ENCODE measurements at places on chromosomes 2 and 18. TPM values are rescaled to one million over a fixed set of nuclear protein-coding genes. Genes with fewer than 3 reads are reported as not detected.

The MROH2A gene
- total RNA-seq = not detected

DNA sequence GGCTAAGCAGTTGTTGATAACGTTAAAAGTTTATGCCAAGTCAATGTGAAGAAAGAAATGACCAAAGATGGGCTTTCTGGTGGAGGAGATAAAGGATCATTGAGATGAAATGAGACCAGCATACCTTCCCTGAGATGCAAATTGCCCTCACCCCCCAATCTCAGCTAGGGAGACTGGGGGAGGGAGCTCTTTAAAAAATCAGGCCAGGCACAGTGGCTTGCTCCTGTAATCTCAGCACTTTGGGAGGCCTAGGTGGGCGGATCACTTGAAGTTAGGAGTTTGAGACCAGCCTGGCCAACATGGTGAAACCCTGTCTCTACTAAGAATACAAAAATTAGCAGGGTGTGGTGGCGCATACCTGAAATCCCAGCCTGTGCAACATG is 30.9 kb upstream of the KCMF1 start:
- H3K4me3 ChIP-seq = no peak overlapping the region
- H3K27ac ChIP-seq = peak overlapping the region; percentile 67
- no peak for DNase-seq
- H3K4me1 ChIP-seq = 0 out of 2 replicates have a peak, but pooled peaks cover 8% of the 10 kb centered on the region

- no peaks in the 10 kb centered on the region for H3K4me1 ChIP-seq
- H3K27me3 ChIP-seq = peaks cover 14% of the 10 kb centered on the region
- H3K36me3 ChIP-seq = no peaks in the 10 kb centered on the region
- no peak overlapping the region for H3K27ac ChIP-seq
- no peak for DNase-seq
Measured at GRCh38 chr2:11013196-11013595, 101.5 kb downstream of the KCNF1 start.

The MALL gene
- 159 TPM for total RNA-seq

DNA sequence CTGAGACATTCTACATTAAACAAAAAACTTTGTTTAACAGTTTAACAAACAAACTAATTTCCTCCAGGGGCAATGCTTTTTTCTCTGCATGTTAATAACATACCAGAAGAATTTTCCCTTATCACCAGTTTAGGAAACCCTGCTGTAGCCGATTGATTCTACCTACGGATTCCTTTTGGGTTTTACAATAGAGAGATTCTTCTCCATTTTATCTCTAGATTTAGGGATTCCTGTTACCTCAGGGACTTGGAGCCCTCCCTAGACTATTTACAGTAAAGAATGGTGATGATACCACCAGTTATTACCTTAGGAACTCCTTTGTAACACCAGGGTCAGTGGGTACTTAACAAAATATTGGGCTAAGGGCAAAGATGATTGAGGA is 5.3 kb upstream of the ERICH2 start:
- H3K36me3 ChIP-seq = no peaks in the 10 kb centered on the region
- no peak for DNase-seq
- no peak overlapping the region for H3K4me3 ChIP-seq
- no peak overlapping the region for H3K27ac ChIP-seq

- no peak for DNase-seq
- no peak overlapping the region for H3K27ac ChIP-seq
- H3K27me3 ChIP-seq = peaks cover 4% of the 10 kb centered on the region
- H3K36me3 ChIP-seq = no peaks in the 10 kb centered on the region
- H3K4me3 ChIP-seq = no peak overlapping the region
Measured at GRCh38 chr18:10202845-10203321, 251.6 kb upstream of the APCDD1 start.

- H3K27ac ChIP-seq = no peak overlapping the region
- no peak for DNase-seq
- H3K36me3 ChIP-seq = no peaks in the 10 kb centered on the region
- no peaks in the 10 kb centered on the region for H3K27me3 ChIP-seq
- H3K4me3 ChIP-seq = no peak overlapping the region
Measured at GRCh38 chr2:53422979-53423378, 344.6 kb upstream of the CHAC2 start.

- H3K27me3 ChIP-seq = no peaks in the 10 kb centered on the region
- DNase-seq = no peak
- H3K4me3 ChIP-seq = no peak overlapping the region
- no peaks in the 10 kb centered on the region for H3K4me1 ChIP-seq
- no peaks in the 10 kb centered on the region for H3K36me3 ChIP-seq
Measured at GRCh38 chr2:137287913-137288639, 522.7 kb downstream of the THSD7B start.

DNA sequence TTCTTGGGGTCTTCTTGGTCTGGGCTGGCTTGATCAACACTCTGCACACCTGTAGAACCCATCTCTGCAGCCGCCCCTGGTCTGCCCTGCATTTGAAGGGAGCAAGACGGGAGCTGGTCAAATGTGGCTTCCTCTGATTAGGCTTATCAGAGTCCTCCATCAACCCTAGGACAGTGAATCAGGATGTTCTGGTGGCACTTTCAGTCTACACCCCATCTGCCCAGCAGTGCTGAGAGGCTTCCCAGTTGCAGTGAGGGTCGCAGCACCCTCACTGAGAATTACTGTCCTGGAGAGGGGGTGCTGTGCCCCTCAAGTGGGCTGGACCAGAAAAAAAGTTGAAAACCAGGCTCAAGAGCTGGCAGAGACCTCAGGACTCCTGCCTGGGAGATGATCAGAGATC is 152.9 kb downstream of the DYSF start:
- no peak overlapping the region for H3K27ac ChIP-seq
- no peaks in the 10 kb centered on the region for H3K36me3 ChIP-seq
- no peak overlapping the region for H3K4me3 ChIP-seq
- H3K4me1 ChIP-seq = no peaks in the 10 kb centered on the region
- no peak for DNase-seq
- peaks cover 2% of the 10 kb centered on the region for H3K27me3 ChIP-seq

- H3K27ac ChIP-seq = no peak overlapping the region
- H3K4me1 ChIP-seq = no peaks in the 10 kb centered on the region
- H3K4me3 ChIP-seq = no peak overlapping the region
- no peaks in the 10 kb centered on the region for H3K27me3 ChIP-seq
- DNase-seq = no peak
Measured at GRCh38 chr2:238370094-238370822, 49.9 kb downstream of the TRAF3IP1 start.

The PCGF1 gene
- total RNA-seq = 36.8 TPM

The ITPRIPL1 gene
- total RNA-seq = 12.2 TPM

DNA sequence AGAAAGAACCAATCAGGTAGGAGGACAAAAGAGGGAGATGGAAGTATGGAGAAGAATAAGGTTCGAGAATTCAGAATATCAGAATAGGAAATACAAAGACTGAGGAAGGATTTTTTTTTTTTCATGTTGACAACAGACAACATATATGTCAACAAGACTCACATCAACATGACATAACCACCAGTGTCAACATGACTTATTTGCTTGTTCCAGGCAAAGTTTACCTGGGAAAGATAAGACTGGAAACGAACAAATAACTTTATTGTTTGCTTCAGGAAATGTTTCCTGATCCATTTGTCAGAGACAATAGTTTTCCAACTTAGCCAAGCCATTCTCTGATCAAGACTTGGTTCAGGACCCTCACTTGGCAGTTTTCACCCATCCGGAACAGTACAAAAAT is 321.9 kb upstream of the NETO1 start:
- no peak for DNase-seq
- H3K36me3 ChIP-seq = no peaks in the 10 kb centered on the region
- H3K4me1 ChIP-seq = no peaks in the 10 kb centered on the region
- H3K27ac ChIP-seq = no peak overlapping the region

GRCh38 chr2:9232886-9233285 is 26.3 kb downstream of the ASAP2 start:
- no peak for DNase-seq
- peak overlapping the region; percentile 100 for H3K27ac ChIP-seq
- H3K4me1 ChIP-seq = peaks cover 99% of the 10 kb centered on the region

DNA sequence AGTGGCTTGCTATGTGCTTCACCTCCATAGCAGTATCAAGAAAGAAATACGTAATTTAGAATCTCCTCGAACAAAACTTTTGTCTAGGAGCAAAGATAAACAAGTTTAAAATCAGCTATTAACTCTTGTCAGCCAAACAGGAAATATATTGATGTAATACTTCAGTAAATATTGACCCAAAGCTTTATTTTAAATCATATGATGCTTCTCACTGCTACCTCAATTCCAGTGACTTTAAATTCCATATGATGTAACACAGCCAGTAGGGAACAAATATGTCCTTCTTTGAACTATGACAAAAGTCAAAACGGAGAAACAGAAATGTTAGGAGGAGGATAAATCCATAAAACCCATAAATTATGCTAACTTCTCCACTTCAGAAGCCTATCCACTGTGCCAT is 7.2 kb downstream of the RNF103 start:
- H3K4me1 ChIP-seq = peaks cover 5% of the 10 kb centered on the region
- no peak for DNase-seq
- H3K36me3 ChIP-seq = peaks cover 28% of the 10 kb centered on the region
- no peak overlapping the region for H3K4me3 ChIP-seq
- no peak overlapping the region for H3K27ac ChIP-seq

Data from Panc1 (cell line).